ENCODE measurements at places on chromosomes 16 and 17.

- no peak for DNase-seq
Measured at GRCh38 chr16:1530349-1530882, 3.0 kb upstream of the TMEM204 start.

GRCh38 chr17:752620-753219 is 656 bp upstream of the GEMIN4 start:
- DNase-seq, result peak; percentile 73

DNA sequence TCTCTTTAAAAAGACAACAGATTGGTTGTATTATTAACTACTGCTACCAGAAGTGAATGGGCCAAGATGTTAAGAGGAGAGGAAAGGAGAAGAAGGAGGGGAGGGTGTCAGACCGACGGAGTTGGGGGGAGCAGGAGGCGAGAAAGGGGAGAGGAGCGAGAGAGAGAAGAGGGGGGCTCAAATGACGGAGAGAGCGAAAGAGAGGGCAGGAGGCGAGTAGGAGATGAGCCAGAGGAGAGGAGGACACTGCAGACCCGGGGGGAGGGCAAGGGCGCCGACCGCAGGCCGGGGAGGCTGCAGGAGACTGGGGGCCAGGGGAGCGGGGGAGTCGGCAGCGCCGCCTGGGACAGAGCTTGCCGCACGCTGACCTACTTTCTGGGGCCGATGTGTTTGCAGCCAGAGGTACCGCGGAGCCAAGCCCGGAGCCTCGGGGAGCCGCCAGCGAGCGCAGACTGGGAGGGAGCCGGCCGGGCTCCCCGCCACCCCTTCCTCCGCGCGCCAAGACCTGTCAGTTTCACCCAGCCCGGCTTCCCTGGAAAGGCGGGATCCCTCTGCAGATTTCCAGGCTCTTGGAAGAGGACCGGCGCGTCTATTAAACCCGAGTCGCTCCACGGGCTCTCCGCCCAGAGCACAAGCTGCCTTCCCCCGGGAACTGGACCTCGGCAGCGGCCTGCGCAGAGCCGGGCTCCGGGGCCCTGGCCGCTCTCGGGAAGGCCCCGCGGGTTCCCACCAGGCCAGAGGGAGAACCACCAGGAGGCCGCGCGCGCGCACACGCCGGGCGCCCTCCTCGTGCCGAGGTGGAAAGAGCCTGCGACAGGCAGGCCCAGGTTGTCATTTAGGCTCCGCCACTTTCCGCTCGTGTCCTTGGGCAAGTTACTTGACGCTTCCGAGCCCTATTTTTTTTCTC is 74.6 kb downstream of the CMC2 start:
- peak; percentile 83 for DNase-seq

GRCh38 chr16:47858333-47858982 is 297.3 kb downstream of the ABCC12 start:
- DNase-seq, result no peak

DNA sequence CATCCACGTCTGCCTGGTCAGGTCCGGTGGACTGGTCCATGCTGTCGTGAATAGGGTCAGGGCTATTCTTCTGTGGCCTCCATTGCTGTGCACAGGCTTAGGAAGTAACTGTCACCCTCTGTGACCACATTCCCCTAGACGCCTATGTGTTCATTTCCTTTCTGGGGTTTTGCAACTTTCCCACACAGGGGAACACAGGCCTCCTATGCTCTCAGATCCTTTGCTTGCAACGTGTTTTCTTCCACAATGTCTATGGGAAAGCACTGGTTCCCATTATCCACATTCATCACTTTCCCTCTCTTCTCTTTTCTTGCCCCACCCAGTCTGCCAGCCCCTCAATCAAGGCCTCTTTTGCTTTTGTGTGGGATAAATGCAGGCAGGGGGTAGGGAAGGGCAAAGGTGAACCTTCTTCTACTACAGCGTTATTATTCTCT is 43.2 kb upstream of the DNAJA2 start:
- DNase-seq, result no peak

DNA sequence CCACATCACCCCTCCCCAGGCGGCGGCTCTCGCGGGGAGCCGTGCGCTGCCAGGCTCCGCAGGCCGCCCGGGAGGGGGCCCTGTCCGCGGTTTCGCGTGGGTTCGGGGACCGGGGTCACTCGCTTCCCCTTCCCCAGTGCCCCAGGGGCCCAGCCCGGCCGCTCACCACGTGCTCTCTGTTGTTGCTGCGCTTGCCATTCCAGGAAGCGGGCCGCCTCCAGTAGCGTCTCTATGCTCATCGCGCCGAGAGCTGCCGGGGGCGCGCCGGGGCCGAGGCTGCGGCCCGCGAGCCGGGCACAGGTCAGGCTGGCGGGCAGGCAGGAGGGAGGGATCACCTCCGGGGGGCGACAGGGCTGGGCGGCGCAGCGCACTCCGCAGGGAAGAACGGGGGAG is 390 bp downstream of the MNT start:
- no peak for DNase-seq

GRCh38 chr17:82247182-82247823 is 18.5 kb downstream of the SLC16A3 start:
- no peak for DNase-seq

DNA sequence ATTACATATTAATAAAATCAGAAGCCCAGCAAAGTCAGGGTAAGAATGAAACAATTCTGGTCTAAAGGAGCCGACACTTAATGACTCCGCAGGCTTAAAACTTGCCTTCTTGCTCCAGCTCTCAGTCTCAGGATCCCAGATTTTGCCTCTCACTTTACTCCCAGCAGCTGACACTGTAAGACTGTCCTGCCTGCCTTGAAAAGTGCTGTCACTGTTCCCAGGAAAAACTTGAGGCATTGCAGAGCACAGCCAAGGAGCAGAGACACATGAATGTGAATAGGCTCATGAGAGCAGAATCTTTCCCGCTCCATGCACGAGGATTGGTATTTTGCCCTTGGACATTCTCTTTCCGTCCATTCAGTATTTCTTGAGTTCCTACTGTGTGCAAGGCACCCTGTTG is 457.6 kb upstream of the ZFHX3 start:
- DNase-seq, result no peak
